ENCODE measurements at places on chromosomes 16 and 17.

GRCh38 chr17:35188111-35188510 is 6.1 kb downstream of the SLC35G3 start:
- peaks cover 64% of the 10 kb centered on the region for H3K27me3 ChIP-seq
- DNase-seq = no peak
- no peak overlapping the region for H3K27ac ChIP-seq
- H3K4me1 ChIP-seq = no peaks in the 10 kb centered on the region

GRCh38 chr16:50673496-50674275 is 7.4 kb downstream of the SNX20 start:
- H3K4me3 ChIP-seq = no peak overlapping the region
- no peaks in the 10 kb centered on the region for H3K36me3 ChIP-seq

- DNase-seq = no peak
- no peaks in the 10 kb centered on the region for H3K27me3 ChIP-seq
- H3K36me3 ChIP-seq = no peaks in the 10 kb centered on the region
- no peak overlapping the region for H3K27ac ChIP-seq
- no peak overlapping the region for H3K4me3 ChIP-seq
Observed at GRCh38 chr17:76700617-76701470, 9.9 kb downstream of the MXRA7 start.

GRCh38 chr16:81469710-81470535 is 25.3 kb downstream of the CMIP start:
- H3K27me3 ChIP-seq = no peaks in the 10 kb centered on the region
- 0 out of 2 replicates have a peak, but pooled peaks cover 6% of the 10 kb centered on the region for H3K36me3 ChIP-seq
- no peak overlapping the region for H3K4me3 ChIP-seq
- H3K4me1 ChIP-seq = no peaks in the 10 kb centered on the region
- DNase-seq = no peak

GRCh38 chr16:8863594-8864424 is 5.0 kb downstream of the CARHSP1 start:
- H3K36me3 ChIP-seq = no peaks in the 10 kb centered on the region
- H3K27me3 ChIP-seq = no peaks in the 10 kb centered on the region
- H3K4me1 ChIP-seq = peaks cover 29% of the 10 kb centered on the region
- H3K4me3 ChIP-seq = no peak overlapping the region
- no peak overlapping the region for H3K27ac ChIP-seq

- no peaks in the 10 kb centered on the region for H3K36me3 ChIP-seq
- peaks cover 59% of the 10 kb centered on the region for H3K27me3 ChIP-seq
- no peak overlapping the region for H3K27ac ChIP-seq
- no peak overlapping the region for H3K4me3 ChIP-seq
- H3K4me1 ChIP-seq = no peaks in the 10 kb centered on the region
- DNase-seq = no peak
Observed at GRCh38 chr16:83227336-83227735, 580.4 kb upstream of the HSBP1 start.

- H3K27me3 ChIP-seq = peaks cover 16% of the 10 kb centered on the region
- DNase-seq = no peak
- no peak overlapping the region for H3K27ac ChIP-seq
- no peak overlapping the region for H3K4me3 ChIP-seq
- no peaks in the 10 kb centered on the region for H3K36me3 ChIP-seq
- no peaks in the 10 kb centered on the region for H3K4me1 ChIP-seq
Observed at GRCh38 chr16:83389751-83390150, 418.0 kb upstream of the HSBP1 start.

DNA sequence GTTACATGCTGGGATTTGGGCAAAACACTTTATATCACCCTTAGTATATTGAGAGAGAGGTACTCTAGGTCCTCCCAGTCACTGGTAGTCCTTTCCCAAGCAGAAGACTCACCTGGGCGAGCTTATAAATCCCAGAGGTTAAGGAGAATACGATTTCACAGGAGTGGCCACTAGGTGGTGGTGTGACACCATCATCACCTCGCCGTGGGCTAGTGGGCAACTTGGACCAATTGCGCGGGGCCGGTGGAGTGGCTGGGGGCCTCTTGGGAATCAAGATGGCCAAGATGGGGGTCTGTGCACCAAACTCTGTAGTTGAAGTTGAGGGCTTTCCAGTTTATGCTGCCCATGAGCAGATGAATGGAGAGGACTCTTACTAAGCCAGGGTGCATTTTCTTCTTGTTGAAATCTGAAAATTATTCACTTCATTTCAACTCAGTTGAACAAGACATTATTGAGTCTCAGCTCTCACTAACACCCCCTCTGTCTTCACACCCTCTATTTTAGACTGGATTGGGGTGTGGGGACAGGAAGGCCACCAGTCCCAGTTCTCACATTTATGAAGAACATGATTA is 38.2 kb upstream of the PIRT start:
- no peaks in the 10 kb centered on the region for H3K27me3 ChIP-seq
- no peak overlapping the region for H3K4me3 ChIP-seq

GRCh38 chr17:32256012-32256700 is 9.5 kb upstream of the RHBDL3 start:
- no peaks in the 10 kb centered on the region for H3K36me3 ChIP-seq
- peaks cover 6% of the 10 kb centered on the region for H3K27me3 ChIP-seq
- H3K27ac ChIP-seq = no peak overlapping the region
- no peak for DNase-seq

DNA sequence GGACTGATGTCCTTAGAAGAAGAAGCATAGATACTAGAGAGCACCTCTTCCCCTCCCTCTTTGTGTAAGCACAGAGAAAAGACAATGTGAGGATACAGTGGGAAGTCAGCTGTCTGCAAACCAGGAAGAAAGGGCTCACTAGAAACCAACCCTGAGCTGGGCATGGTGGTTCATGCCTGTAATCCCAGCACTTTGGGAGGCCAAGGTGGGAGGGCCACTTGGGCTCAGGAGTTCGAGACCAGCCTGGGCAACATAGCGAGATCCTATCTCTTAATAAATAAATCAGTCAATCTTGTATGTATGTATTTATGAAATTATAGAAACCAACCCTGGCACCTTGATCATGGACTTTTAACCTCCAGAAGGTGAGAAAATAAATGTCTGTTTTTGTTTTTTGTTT is 118.3 kb downstream of the NPIPB5 start:
- no peak overlapping the region for H3K4me3 ChIP-seq
- no peaks in the 10 kb centered on the region for H3K4me1 ChIP-seq
- H3K27ac ChIP-seq = no peak overlapping the region
- no peaks in the 10 kb centered on the region for H3K27me3 ChIP-seq

- H3K4me1 ChIP-seq = no peaks in the 10 kb centered on the region
- H3K36me3 ChIP-seq = no peaks in the 10 kb centered on the region
- peaks cover 16% of the 10 kb centered on the region for H3K27me3 ChIP-seq
Observed at GRCh38 chr16:73670836-73671820, 623.2 kb upstream of the ZFHX3 start.

DNA sequence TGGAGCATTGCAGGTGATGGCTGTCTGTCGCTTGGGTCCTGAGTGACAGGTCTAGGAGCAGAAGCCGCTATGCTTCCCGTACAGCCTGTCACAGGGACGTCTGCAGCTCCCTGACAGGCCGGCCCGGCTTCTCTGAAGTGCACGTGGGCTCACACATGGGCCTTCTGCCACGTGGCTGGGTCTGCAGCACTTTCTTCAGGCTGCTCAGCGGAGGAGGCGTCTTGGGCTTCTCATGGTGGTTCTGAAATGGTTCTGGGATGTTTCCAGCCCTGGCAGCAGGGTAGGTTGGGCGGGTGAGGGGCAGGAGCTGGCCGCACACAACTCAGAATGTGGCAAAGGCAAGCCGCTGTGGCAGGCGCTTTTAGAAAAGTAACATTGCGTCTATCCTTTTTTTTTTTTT is 80.3 kb upstream of the ZNF750 start:
- no peak overlapping the region for H3K27ac ChIP-seq
- DNase-seq = no peak
- H3K4me3 ChIP-seq = no peak overlapping the region
- H3K4me1 ChIP-seq = no peaks in the 10 kb centered on the region
- H3K27me3 ChIP-seq = no peaks in the 10 kb centered on the region
- no peaks in the 10 kb centered on the region for H3K36me3 ChIP-seq

DNA sequence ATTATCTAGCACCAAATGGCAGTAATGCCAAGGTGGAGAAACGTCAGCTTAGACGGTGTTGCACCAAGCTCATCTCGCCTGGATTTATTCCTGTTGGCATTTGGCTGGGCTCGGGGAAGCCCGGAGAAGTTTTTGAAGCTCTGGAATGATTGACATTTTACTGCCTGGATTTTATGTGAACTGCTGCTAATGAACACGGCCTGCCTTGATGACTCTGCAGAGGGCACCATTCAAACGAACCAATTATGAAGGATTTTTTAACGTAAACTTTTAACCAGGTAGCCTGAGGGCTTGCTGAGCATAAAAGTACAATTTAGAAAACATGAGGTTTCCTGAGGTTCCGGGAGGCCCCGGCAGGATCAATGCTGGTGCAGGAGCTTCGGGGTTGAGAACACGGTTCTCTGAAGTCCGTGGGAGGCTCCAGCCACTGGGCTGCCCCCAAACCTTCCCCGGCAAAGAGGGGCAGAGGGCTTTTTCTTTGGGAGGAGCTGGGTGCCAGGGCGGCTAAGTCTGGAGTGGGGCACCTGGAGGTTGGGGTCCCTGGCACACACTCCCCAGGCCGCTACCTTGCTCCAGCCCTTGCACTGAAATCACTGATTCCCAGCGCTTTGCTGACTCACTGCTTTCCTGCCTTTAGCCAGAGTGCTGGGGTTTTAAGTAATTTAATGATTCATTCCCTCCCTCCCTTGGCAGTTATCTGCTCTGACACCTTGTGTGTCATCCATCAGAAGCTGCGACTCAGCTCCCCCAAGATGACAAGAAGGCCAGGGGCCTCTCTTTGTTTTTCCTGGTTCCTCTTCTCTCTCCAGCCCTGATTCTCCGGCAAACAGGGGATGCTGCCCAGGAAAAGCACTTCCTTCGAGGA is 161.2 kb upstream of the IRX3 start:
- H3K4me1 ChIP-seq = peaks cover 35% of the 10 kb centered on the region
- H3K27ac ChIP-seq = peak overlapping the region; percentile 22
- DNase-seq = peak; percentile 17
- H3K27me3 ChIP-seq = no peaks in the 10 kb centered on the region

- H3K27me3 ChIP-seq = no peaks in the 10 kb centered on the region
- DNase-seq = no peak
- H3K27ac ChIP-seq = no peak overlapping the region
- H3K4me3 ChIP-seq = no peak overlapping the region
- H3K4me1 ChIP-seq = no peaks in the 10 kb centered on the region
- no peaks in the 10 kb centered on the region for H3K36me3 ChIP-seq
Observed at GRCh38 chr16:55207693-55208428, 116.1 kb upstream of the IRX6 start.

- H3K36me3 ChIP-seq = no peaks in the 10 kb centered on the region
- H3K27me3 ChIP-seq = no peaks in the 10 kb centered on the region
- no peak overlapping the region for H3K27ac ChIP-seq
- no peak overlapping the region for H3K4me3 ChIP-seq
- no peaks in the 10 kb centered on the region for H3K4me1 ChIP-seq
Observed at GRCh38 chr17:61294777-61295176, 104.9 kb upstream of the TBX2 start.

- DNase-seq = no peak
- no peaks in the 10 kb centered on the region for H3K27me3 ChIP-seq
Observed at GRCh38 chr16:50306287-50306686, 39.9 kb downstream of the ADCY7 start.

DNA sequence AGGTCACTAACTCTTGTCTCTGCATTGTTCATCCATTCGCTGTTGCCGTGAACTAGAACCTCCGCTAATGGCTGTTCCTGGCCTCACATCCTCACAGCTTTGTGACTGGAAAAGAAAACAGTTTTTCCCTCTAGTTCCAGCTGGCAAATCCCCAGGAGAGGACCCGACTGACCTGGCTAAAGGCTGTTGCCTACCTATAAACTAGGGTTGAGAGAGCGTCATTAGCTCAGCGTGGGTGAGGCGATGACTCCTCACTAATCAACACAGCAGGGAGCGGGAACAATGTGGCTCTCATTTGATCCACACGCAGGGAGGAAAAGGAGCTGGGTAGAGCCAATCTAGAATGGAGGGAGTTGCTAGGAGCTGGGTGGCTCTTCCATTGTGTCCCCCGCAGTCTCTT is 282.1 kb upstream of the IRX5 start:
- no peaks in the 10 kb centered on the region for H3K36me3 ChIP-seq
- H3K27me3 ChIP-seq = no peaks in the 10 kb centered on the region
- 0 out of 2 replicates have a peak, but pooled peaks cover 3% of the 10 kb centered on the region for H3K4me1 ChIP-seq
- H3K27ac ChIP-seq = no peak overlapping the region

- no peaks in the 10 kb centered on the region for H3K36me3 ChIP-seq
- H3K4me3 ChIP-seq = no peak overlapping the region
- DNase-seq = no peak
- H3K27ac ChIP-seq = no peak overlapping the region
Observed at GRCh38 chr16:979859-980594, 1.5 kb upstream of the SOX8 start.

- H3K36me3 ChIP-seq = no peaks in the 10 kb centered on the region
- no peaks in the 10 kb centered on the region for H3K27me3 ChIP-seq
- no peak overlapping the region for H3K27ac ChIP-seq
- no peak overlapping the region for H3K4me3 ChIP-seq
- H3K4me1 ChIP-seq = no peaks in the 10 kb centered on the region
Observed at GRCh38 chr16:61792194-61792909, 243.9 kb downstream of the CDH8 start.

- H3K27me3 ChIP-seq = no peaks in the 10 kb centered on the region
- no peaks in the 10 kb centered on the region for H3K36me3 ChIP-seq
- no peak overlapping the region for H3K4me3 ChIP-seq
- DNase-seq = no peak
- peaks cover 14% of the 10 kb centered on the region for H3K4me1 ChIP-seq
Observed at GRCh38 chr16:22642416-22643088, 131.9 kb downstream of the NPIPB5 start.

GRCh38 chr17:64020056-64020766 is at the start of gene ICAM2:
Gene ICAM2 (minus strand): TSS chr17:64020633. CDS start chr17:64006691, 13,942 bp downstream.
- H3K27me3 ChIP-seq = no peaks in the 10 kb centered on the region
- H3K36me3 ChIP-seq = no peaks in the 10 kb centered on the region
- DNase-seq = no peak
- H3K4me1 ChIP-seq = no peaks in the 10 kb centered on the region

- DNase-seq = peak; percentile 43
- peaks cover 29% of the 10 kb centered on the region for H3K36me3 ChIP-seq
- peak overlapping the region; percentile 90 for H3K27ac ChIP-seq
- H3K4me1 ChIP-seq = peaks cover 71% of the 10 kb centered on the region
Observed at GRCh38 chr16:16028311-16028999, 79.0 kb downstream of the ABCC1 start.

DNA sequence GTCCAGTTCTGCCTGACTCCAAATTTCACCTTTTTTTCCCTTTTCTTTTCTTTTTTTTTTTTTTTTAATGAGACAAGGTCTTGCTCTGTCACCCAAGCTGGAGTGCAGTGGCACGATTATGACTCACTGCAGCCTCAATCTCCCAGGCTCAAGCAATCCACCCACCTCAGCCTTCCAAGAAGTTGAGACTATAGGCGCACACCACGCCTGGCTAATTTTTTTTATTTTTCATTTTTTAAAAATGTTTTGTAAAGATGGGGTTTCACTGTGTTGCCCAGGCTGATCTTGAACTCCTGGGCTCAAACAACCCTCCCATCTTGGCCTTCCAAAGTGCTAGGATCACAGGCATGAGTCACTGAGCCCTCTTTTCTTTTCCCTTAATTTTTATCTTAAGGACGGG is 33.4 kb upstream of the RBBP6 start:
- peaks cover 36% of the 10 kb centered on the region for H3K27me3 ChIP-seq
- DNase-seq = no peak
- no peak overlapping the region for H3K4me3 ChIP-seq
- no peaks in the 10 kb centered on the region for H3K36me3 ChIP-seq
